Activated CD4-positive, alpha-beta T cell treated with anti-CD3 and anti-CD28 coated beads for 36 hours (primary cell): ENCODE measurements at places on chromosomes 4 and X. TPM values are rescaled to one million over a fixed set of nuclear protein-coding genes. Genes with fewer than 3 reads are reported as not detected.

The HSD17B13 gene
- not detected for total RNA-seq

The ARMCX5 gene
- total RNA-seq, result 12.6 TPM

The CENPI gene
- total RNA-seq, result 20.6 TPM

The BMPR1B gene
- not detected for total RNA-seq
